ENCODE measurements at places on chromosomes 1 and 21.

DNA sequence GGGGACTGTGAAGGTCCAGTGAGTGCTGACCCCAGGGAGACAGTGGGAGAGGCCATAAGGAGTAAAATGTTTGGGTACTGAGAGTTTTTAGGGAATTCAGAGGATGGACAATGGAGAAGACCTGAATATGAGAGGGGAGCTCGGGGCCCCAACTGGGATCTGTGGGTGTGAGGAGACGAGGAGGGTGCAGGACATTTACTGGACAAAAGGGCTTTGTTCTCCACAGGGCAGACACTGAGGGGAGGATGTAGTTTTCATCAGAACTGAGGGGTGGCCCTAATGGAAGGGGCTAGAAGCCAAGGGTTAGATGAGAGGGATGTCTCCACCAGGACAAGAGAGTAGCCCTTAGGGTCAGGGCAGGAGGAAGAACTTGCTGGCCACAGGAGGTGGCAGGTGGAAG, 30.0 kb downstream of the TMCC2 start:
- DNase-seq = no peak

GRCh38 chr21:16978309-16978895, 534.4 kb upstream of the CXADR start:
- no peak for DNase-seq

DNA sequence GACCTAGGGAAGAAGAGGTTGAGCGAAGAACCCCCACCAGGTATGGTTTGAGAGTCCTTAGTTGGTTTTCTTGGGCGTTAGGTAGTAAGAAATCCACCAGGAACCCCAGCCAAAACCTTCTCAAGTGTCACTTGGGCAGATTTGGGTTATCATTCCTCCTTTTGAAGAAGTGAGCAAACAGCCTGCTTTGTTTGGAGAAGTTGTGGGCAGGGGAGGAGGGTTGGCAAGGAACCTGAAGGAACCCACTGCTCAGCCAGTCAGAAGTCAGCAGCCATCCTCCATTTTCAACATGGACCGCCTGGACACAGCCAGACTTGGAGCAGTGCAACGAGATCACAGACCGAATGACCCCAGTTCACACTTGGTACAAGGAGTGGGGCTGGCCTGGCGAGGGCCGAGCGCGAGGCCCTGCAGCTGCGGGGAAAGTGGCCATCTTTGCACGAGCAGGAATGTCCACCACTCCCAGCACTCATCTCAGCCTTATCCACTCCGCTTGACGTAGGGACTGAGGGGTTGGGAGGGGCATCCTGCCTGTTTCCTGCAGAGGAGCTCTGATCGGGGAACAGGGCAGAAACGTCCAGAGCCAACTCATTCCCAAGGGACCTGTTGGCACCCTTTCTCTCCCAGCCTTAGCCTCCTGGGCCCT, 7.2 kb downstream of the ADPRS start:
- DNase-seq = no peak

GRCh38 chr1:111739925-111740765, 950 bp upstream of the INKA2 start:
- no peak for DNase-seq

DNA sequence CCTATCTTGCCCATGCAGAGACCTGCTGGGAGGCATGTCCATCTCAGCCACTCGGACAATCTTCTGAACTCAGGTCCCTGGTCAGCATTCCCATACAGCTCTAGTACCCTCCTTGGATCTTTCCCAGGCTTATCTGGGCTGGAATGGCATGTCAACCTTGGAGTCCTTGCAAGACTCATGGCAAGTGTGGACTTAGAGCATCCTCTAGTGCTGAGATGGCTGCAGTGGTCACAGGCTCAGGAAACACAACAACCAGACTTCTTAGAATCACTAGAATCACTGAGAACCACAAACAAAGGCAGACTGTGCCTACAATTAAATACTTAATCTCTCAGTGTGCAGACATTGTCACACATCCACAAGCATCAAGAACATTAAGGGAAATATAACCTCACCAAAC, 73.1 kb upstream of the TSHB start:
- no peak for DNase-seq

GRCh38 chr1:214028649-214029406, 41.1 kb downstream of the PROX1 start:
- no peak for DNase-seq

DNA sequence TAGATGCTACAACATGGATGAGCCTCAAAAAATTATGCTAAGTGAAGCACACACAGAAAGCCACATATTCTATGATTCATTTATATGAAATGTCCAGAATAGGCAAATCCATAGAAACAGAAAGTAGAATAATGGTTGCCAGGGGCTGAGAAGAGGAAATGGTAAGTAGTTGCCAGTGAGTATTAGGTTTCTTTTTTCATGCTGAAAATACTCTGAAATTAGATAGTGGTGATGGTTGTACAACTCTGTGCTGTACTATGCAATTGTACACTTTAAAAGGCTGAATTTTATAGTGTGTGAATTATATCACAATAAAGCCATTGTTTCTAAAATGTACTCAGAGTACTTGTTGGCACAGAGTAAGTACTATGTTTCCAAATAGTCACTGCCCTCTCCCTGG, 15.5 kb upstream of the GFI1 start:
- DNase-seq = no peak

- no peak for DNase-seq
These were observed 6.4 kb downstream of the IL24 start for GRCh38 chr1:206903687-206904086.

DNA sequence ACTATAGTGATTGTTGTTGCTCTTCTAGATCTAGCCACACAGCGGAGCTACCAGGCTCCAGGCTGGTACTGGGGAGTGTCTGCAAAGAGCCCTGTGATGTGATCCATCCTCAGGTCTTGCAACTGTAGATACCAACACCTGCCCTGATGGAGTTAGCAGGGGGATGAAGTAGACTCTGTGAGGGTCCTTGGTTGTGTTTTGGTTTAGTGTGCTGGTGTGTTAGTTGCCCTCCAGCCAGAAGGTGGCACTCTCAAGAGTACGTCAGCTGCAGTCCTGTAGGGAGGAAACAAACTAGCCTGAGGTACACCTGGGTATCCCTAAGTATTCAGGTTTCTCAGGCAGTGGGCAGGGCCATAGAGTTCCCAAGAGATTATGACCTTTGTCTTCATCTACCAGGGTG, 81.2 kb upstream of the TMPRSS2 start:
- no peak for DNase-seq

GRCh38 chr21:14313300-14313699, 69.6 kb downstream of the HSPA13 start:
- DNase-seq = no peak

GRCh38 chr1:209434631-209435217, 148.8 kb upstream of the CAMK1G start:
- DNase-seq = no peak

- no peak for DNase-seq
These were observed 2.2 kb downstream of the VAMP4 start for GRCh38 chr1:171739656-171740055.

GRCh38 chr1:171389171-171389570, 75.2 kb downstream of the FMO4 start:
- no peak for DNase-seq

GRCh38 chr1:245859493-245860114, 647.5 kb downstream of the SMYD3 start:
- no peak for DNase-seq

DNA sequence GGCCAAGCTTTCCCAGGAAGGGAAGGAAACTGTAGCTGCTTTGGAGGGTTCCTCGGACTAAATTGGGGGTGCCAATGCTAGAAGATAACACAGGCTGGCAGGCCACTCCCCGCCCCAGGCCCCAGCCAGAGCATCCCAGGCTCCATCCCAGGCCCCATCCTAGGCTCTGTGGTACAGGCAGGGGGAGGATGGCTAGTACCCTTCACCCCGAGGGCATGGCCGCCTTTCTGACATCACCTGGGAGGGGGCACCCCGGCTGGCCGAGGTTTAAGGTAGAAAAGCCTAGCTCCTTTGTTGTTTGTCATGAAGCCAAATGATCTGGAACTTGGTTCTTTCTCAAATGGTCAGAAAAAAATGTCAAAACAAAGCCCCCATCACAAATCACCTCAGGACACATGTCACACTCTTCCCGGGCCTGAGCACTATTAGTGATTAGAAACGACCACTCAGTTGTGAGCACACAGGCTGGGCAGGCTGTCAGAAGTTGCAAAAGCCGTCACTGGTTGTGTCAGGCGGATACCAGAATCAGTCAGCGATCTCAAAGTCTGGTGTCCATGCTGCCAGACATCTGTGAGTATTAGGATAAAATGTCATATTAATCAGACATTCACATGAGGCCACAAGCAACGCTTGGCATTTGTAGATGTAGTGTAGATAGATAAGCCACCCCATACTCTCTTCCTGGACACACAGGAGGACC, 31.0 kb upstream of the ETS2 start:
- DNase-seq = no peak

GRCh38 chr1:46406881-46407608, 12.9 kb downstream of the FAAH start:
- no peak for DNase-seq

- DNase-seq = no peak
These were observed 856 bp downstream of the NRDC start for GRCh38 chr1:51877434-51878307.

DNA sequence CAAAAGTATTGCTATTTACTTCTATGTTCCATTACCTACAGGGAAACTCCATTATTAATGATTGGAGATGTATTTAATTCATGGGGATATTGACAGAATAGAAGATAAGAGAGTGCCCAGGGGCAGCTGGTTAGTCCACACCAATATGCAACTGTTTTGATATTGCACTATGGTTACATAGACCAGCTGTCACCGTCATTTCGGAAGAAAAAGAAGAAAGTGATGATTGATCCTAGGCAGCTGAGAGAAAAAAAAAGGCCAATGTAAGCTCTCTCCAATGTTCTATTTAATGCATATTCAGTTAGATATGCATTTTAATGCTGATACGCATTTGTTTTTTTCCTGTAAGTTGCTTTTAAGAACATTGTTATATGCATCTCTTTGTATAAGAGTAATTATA, 1367.2 kb downstream of the KCNT2 start:
- DNase-seq = no peak

DNA sequence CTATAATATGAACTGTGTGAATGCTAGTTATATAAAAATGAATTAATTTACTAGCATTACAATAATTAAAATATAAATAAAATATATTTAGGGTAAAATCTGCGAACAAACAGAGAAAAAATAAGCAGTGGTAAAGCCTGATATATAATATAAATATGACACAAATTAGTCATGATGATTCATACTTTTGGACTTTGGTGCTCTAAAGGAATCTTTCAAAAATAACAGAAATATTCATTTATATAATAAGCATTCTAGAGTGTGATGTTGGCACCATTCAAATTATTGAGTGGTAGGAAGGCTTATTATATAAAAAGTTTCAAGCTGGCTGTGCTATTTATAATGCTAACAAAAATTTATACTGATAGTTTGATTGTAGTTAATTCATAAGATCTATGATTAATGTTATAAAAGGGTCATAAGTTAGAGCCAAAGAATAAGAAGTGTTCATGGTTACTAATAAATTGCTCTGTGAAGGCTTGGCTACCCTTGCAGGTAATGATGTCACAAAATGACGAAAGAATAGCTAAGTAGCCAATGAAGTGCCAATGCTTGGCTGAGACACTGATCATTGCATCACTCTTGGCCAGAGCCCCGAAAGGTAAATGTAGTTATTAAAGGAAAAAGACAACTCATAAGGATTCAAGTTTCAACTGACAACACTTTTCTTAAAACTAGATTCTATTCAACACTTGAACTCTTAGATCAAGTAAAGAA, 108.7 kb downstream of the USH2A start:
- no peak for DNase-seq

GRCh38 chr21:31348188-31348587, 4.1 kb upstream of the TIAM1 start:
- no peak for DNase-seq

GRCh38 chr21:35291973-35292627, 243.0 kb upstream of the RUNX1 start:
- DNase-seq = no peak

Data from activated CD8-positive, alpha-beta memory T cell treated with anti-CD3 and anti-CD28 coated beads for 1 hour (primary cell).